RWPE2 (cell line): ENCODE measurements at places on chromosomes 12 and 14.

DNA sequence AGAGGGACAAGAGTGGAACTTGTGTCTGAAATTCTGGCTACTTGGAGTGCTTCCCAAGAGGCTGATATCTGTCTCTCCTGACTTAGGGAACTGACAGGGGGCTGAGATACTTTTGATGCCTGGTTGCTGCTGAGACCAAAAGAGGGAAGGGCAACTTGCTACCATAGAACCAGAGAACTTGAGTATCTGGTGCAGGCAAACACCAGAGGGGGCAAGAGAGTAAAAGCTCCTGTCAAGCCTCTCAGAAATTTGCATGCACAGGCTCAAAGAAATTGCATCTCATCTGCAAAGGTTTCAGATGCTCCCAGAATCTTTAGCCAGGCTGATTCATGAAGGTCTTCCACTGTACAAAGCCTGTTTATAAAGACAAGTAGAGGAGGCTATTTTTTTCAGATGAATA, 391.3 kb upstream of the FOXG1 start:
- no peak for DNase-seq

- DNase-seq = no peak
Observed at GRCh38 chr12:44158746-44159145, 322.9 kb downstream of the TMEM117 start.

GRCh38 chr12:123141615-123142517, 9.0 kb downstream of the PITPNM2 start:
- DNase-seq = no peak

DNA sequence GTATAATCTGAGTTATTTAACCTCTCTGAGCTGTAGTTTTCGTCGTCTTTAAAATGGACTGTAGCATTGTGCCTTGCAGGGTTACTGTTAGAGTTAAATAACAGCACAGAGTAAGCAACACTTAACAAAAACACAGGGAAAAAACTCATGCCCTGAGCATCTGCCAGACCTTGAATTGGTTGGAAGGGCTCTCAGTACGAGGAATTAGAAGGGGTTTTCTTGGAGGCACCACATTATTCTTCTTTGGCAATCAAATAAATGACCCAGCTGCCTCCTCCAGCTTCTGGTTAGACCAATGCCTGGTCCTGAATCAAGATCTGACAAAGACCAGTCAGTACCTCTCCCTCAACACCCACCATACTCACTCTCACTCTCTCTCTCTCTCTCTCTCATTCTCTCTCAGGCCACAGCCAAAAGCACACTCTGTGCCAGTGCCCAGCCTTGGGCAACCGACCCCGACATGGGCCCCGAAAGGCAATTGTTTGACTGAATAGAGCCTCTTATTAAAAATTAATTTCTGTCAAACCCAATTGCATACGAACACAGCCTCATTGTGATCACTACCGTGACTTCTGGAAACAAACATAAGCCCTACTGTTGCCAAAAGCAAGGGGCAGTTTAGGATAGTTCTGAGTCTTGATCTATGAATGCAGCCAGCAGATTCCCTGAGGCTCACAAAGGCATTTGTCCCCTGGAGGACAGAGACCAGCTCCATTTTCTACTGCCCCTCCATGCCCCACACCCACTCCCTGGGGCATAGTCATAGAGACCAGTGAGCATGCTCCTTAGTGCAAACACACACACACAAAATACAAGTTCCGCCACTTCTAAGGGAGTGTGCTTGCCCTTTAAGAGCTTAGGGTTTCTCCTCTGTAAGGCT, 23.9 kb downstream of the DUSP6 start:
- no peak for DNase-seq

DNA sequence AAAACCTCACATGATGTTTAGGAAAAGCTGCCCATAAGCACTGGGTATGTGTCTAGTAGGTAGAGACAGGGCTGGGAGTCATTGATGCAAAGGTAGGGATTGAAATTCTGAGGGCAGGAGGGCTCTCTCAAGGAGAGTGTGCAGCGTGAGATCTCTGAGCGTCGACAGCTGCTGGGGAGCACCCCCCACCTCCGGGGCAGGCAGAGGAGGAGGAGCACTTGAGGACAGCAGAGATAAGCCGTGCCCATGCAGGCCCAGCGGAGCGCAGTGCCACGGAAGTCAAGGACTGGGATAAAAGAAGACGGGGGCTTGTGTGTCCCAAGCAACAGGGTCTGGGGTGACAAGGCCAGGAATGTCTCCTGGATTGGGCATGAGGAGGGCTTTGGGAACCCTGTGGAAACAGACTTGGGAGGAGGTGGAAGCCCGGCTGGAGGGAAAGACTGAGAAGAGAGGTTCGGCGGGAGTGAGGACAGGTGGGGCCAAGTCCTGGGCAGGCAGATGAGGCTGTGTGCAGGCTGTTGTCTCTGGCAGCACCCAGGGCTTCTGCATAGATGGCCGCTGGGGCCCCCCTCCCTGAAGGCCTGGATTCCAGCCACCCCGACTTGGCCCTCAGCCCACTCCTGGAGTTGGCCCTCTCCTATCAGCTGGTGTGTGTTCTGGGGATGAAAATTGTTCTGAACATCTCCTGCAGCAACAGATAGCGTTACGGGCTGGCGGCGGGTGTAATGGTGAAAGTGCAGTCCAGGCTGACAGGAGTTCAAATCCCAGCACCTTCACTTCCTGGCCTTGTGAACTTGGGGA, 1.9 kb downstream of the CACNA2D4 start:
- no peak for DNase-seq

DNA sequence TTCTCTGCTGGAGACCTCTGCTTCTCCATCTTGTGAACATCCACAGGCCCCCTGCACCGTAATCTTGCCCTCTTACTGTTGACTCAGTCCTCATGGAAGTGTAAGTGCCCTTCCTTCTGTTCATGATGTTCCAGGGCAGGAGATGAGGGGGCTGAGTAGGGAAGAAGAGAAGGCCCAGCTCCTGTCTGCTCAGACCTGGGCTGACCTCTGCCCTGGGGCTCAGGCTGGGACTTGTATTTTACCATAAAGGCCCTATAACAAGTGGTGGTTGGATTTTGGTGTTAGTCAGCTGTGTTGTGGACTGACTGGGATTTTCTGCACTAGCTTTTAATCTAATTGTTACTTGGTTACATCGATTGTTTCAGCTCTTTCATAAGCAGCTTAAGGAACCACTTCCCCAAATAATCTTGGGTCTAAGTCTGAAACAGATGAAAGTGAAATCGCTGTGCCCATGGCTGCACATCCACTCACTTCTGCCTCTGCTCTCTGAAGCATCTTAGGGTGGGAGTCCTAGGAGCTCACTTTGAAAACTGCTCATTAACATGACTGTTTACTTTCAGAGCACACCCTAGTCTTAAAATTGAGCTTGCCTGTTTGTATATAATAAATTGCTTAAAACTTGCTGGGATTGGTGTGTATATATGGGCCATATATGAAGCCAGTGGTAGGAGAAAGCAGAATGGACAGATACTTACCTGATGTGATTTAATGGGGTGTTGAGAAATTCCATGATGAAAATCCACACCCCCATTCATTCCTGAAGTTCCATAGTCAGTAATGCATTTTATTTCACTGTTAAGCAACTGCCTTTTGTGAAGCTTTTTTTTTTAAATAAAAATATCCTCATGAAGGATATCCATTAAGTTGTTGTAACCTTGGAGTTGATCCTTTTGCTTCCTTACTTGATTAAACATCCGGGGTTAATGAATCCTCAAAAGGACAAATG, 17.7 kb downstream of the C12orf71 start:
- DNase-seq = no peak

DNA sequence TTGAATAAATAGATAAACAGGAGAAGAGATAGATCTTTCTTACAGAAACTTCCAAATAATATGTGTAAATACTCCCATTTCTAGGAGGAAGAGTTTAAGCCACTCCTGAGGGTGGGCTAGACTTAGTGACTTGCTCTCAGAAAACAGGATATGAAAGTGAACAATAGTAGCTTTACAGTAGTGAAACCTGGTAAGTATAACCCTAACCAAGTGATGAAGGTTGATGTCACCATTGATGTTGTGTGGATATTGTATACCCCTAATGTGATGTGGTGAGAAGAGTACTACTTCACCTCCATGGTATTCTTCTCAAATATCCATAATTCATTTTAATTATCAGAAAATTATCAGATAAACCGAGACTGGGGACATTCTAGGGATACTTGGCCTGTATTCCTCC, 20.9 kb downstream of the AKAP6 start:
- no peak for DNase-seq

DNA sequence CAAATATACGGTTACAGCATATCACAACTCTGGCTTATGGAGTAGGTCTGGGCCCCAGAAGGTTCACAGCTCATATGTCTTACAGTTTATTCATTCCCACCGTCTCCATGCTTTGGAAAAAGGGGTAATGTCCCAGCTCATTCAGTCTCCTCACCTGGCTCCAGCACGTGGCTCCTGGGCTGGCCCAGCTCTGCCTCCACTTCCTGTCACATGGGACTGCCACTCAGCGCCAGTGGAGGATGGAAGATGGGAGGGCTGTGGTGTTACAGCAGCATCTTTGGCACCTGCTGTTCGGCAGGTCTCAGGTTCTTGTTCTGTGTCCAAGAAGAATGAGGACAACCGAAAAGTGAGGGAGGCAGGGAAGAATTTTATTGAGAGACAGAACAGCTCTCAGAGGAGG, 216.3 kb upstream of the ATXN7L3B start:
- no peak for DNase-seq

- DNase-seq = no peak
Observed at GRCh38 chr14:28754209-28754985, 12.2 kb upstream of the FOXG1 start.

GRCh38 chr12:2268471-2269286, 215.9 kb downstream of the CACNA1C start:
- no peak for DNase-seq

- no peak for DNase-seq
Observed at GRCh38 chr14:86515195-86515594, 985.3 kb downstream of the FLRT2 start.

DNA sequence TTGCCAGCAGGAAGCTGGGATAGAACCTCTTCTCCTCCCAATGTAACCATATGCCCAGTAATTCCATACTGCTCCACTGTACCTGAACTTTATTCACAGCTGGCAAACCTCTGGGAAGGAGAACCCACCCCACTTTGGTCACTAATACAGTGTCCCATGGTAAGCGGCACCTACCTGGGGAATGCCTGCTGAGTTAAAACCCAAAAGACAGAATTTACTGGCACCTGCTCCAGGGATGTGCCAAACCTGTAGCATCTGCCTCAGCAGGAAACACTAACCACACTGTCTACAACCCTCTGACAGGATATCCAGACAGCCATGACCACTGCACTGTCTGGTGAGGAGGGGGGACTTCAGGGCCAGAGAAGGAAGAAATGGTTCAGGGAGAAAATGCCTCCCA, 26.6 kb downstream of the DDX24 start:
- DNase-seq = no peak

DNA sequence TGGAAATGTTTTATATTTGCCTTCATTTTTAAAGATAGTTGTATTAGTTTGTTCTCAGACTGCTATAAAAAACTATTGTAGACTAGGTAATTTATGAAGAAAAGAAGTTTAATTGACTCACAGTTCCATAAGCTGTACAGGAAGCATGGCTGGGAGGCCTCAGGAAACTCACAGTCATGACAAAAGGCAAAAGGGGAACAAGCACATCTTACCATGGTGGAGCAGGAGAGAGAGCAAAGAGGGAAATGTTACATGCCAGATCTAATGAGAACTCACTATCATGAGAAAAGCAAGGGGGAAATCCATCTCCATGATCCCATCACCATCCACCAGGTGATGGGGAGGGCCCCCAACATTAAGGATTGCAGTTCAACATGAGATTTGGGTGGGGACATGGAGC, 35.5 kb upstream of the UNC79 start:
- no peak for DNase-seq

DNA sequence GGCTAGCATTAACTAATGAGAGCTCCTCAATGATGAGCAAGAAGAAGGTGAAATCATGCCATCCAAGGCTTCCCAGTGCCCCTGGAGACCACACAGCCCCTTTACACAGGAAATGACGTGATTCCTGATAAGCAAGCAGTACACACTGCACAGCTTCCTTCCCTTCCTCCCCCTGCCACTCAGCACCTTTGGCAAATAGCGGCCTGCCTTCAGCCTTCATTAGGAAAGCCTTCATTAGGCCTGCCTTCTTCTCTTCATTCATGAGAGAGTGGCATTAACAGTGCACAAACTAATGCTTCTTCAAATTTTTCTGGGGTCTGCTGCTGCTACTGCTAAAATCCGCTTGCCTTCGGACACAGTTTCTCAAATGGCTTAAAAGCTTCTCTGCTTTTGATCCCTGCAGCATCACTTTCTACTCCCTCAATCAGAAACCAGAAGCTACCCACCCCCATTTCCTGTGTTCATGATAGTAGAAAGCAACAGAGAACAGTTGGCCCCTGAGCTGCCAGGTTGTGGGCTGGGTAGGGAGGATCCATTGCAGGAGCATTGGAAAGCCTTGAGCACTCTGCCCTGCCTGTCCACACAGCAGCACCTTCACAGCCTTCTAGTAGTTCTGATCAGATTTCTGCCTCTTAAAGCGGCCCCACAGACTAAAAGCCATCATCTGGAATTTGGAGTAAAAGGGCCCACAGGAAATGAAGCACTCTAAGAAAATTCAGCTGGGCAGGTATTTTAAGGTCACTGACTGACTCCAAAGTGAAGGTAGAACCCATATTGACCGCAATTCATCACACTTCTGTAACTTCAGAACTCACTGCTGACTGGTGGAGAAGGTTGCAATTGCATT, 103.8 kb upstream of the ETV6 start:
- DNase-seq = no peak

- no peak for DNase-seq
Observed at GRCh38 chr14:22456998-22457594, 131.9 kb downstream of the DAD1 start.
